ENCODE measurements at places on chromosomes 16 and 17.

DNA sequence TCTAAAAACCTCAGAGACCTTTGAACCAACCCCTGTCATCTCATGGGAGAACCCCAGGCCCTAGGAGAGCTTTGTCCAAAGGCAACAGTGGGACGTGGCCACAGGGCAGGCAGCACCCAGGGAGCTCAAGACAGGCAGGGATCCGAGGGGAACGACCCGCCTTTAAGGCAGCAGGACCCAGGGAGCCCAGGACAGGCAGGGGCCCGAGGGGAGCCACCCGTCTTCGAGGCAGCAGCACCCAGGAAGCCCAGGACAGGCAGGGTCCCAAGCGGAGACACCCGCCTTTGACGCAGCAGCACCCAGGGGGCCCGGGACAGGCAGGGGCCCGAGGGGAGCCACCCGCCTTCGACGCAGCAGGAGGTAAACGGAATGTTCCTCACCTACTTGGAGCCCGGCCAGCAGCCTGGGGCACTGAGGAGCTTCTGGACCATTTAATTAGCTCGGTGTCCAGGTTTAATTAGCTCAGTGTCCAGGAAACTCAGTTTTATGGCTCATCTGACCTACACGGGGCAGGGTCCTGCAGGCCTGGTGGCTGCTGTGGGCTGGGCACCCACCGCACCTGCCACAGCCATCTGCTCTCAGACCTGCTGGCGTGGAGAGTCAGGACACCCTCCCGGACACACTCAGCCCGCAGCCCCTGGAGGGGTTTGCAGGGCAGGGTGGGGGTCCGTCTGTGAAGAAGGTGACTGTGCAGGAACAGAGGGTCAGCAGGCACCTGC, 24.4 kb downstream of the PIEZO1 start:
- DNase-seq, result no peak

DNA sequence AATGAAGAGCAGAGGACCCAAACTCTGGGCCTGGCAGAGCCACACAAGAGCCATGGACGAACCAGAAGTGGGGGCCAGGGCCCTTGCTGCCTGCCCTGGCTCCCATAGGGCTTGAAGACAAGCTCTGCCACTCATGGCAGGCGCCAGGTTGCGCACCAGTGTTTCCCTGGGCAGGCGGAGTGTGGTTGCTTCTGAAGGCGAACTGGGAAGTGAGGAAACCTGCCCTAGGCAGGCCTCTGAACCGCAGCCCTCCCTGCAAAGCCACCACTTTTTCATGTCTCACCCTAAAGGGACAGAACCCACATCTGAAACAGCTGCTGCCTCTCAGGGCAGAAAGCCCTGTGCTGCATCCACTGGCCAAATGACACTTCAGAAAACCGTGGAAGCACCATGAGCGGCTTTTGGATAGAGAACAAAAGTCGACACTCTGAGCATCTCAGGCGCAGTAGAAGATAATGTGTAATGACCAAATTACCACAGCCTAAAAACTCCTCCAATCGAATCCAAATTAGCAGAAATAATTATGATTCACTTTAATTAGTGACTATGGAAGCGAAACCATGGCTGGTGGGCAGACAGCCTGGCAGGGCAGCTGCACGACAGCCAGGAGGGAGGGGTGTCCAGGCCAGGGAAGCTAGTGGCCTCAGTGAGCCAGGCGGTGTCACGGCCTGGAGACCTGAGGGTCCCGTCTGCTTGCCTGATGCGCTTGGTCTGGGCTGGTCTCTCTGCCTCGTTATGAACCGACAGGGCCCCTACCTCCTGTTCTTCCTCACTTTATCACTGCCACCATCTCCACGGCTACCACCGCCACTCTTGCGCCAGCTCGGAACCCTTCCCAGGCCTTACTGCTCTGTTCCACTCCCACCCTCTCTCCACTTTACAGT, 59.1 kb downstream of the PRMT7 start:
- DNase-seq, result peak; percentile 37

DNA sequence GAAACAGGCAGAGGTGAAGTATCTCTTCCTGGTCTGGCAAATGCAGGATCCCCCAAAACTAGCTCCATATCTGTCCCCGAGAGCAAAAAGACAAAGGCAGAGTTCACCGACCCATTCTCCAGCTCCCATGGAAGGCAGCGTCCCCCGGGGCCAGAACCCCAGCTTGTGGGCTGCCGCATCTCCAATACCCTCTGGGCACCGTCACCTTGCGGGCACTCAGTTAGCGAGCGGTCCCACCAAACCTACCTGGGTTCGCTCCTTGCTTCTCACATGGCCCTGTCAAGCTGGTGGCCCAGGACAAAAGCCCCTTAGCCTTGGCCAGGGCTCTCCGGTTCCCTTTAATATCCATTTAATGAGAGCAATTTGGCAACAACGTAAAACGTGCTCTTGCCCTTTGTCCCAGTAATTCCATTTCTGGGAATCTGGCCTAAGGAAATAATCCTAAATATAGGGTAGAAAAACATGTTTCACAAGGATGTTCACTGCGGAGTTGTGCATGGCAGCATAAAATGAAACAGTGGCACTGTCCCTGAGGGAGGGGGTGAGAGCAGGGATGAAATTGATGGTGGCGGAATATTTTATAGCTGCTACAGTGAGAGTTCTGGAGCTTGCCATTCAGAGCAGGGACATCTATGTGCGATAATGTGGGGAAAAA, 157.1 kb downstream of the CMIP start:
- DNase-seq, result no peak

GRCh38 chr17:18946536-18946935, 5.4 kb upstream of the SLC5A10 start:
- no peak for DNase-seq

DNA sequence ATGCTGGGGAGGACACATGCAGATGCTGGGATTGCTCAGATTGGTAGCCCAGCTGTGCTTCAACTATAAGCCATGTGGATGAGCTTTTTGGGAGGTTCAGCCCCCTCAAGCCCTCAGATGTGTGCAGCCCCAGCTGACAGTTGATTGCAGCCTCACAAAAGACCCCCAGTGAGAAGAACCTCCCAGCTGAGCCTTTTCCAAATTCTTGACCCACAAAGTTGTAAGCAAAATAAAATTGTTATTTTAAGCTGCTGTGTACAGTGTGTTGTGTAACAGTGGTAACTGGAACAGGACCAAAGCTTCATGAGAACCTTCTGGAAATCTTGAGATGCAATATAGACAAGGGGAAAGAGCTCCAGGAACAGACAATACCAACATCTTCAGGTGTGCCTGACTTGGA, 156.8 kb upstream of the IRX3 start:
- no peak for DNase-seq

GRCh38 chr16:88909431-88910210, 43.2 kb upstream of the PABPN1L start:
- DNase-seq, result no peak

GRCh38 chr17:48258331-48258730, 150.8 kb downstream of the SNX11 start:
- DNase-seq, result no peak

DNA sequence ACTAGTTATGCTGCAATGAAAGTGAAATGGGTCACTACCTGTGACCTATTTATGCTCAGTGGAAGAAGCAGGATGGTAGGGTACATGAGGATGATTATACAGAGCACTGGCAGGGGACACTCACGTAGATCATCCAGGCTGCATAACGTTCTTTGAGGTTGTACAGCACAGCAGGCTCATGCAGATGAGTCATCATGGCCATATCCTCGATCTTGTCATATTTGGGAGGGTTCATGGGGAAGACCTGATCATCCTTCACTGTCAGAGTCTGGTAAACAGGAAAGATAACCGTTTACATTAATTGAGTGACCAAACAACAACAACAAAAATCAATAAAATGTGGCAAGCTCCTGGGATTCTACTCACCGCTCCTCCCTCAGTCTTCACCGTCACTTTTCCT, 2.1 kb downstream of the MYH2 start:
- no peak for DNase-seq

DNA sequence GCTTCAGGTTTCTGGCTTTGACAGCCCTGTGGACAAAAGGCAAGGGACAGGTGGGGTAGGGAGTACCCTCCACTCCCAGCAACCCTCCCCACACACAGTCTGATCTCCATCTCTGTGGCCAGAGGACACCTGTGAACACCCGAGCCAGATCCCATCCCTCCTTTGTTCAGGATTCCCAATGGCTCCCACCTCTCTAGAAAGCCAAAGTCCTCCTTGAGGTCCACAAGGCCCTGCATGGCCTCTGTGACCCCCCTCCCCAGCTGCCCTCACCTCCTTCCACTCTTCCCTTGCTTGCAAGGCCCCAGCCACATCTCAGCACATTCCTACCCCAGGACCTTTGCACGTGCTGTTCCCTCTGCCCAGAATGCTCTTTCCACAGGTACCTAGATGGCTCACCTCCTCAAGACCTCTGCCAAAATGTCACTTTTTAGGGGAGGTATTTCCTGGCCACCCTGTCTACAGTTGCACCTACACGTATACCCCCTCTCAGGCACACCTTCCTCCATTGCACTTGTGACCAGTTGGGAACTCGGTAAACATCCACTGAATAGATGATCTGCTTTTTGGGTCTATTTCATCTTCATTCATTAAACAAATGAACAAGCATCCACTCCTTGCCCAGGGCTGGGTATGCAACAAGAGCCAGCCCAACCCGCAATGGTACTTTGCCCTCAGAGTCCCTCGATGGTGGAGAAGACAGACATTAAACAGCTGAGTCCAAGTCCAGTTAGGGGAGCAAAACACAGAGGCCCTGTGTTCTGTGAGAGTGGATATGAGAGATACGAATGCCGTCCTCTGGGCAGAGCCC, 107.0 kb downstream of the CRLF3 start:
- DNase-seq, result peak; percentile 14

- DNase-seq, result no peak
Measured at GRCh38 chr16:23615805-23616204, 19.7 kb upstream of the NDUFAB1 start.

DNA sequence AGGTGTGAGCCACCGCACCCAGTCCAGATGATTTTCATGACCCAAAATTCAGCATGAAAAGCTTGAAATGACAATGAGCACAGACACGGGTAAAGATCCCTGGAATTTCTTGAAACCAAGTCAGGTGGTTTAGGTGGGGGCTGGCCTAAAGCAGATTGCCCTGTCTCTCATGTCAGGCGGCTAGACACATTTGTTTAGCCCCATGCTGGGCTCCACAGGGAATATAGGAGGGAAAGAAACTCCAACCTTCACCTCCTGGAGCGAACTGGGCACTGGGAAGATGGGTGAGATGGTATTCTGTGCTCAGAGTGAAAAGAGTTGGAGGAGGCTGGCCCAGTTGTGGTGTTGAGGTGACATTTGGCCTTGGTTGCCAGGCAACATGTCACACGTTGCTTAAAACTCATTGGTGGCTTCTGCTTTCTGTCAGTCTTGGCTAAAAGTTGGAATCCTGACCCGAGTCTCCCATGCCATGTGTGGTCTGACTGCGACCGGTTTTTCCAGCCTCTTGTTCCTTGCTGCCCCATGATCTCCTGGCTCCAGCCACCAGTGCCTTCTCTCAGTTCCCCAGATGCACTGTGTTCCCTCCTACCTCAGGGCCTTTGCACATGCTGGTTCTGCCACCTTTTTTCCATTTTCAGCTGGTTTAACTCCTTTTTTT, 113.7 kb downstream of the ABCC6 start:
- no peak for DNase-seq

DNA sequence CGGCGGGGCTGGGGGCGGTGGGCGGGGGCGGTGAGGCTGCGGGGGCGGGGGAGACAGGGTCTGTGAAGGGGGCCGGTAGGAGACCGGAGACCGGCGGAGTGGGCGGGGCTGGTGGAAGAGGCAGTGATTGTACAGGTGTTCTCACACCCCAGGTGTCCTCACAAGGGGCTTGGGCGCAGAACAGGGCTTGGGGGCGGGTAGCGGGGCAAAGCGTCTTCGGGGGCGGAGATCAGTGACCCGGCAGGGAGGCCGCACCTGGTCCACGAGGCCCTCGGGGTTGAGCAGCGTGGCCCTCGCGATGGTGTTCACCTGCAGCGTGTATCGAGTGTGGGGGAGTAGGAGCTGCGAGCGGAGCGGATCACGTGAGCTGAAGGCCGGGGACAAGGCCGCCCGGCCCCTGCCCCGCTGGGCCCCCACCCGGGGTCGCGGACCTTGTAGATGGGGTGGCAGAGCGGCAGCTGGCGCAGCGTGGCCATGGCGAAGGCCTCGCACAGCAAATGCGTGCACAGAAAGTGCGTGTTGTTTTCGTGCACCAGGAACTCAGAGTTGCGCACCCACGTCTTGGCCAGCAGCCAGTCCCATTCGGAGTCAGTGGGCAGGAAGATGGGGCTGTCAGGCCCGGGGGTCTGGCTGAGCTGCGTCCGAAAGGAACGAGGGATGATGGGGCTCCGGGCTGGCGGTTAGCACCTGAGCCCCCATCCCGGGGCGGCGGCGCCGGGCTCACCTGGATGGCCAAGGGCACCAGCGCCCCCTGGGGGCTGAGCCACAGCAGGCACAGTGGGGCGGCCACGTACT, 8.5 kb downstream of the ALOXE3 start:
- DNase-seq, result peak; percentile 69

DNA sequence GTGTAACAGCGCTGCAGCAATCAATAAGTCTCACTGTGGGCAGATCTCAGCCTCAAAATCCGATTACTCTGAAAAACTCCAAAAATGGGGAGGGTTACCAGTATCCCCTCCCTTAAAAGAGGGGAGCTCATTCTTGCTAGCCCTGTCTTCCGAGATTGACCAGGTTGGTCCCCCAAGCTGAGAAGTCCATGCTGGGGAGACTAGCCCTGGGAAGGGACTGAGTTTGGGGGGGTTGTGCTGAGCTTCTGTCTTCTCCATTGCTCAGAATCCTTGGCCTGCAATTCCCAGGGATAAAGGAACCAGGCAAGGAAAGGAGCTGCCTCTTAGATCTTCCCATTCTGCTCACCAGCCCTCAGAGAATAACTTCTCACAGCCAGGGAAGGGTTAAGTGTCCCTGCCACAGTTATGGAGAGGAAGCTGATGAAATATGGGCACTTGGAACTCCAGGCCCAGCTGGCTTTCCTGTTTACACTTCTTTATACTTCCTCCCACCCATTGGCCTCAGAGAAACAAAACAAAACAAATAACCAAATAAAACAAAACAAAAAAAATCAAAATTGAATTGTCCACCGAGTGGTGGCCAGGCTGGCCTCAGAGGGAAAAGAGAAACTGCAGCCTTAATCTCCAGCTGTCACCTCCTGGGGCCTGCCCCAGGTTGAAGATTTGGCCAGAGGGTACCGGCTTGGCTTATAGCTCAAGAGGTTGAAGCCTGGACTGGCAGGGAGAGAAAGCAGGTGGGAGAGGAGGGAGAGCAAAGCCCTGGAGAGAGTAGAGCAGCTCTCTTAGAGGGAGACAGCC, 2.6 kb downstream of the HOXB3 start:
- no peak for DNase-seq

DNA sequence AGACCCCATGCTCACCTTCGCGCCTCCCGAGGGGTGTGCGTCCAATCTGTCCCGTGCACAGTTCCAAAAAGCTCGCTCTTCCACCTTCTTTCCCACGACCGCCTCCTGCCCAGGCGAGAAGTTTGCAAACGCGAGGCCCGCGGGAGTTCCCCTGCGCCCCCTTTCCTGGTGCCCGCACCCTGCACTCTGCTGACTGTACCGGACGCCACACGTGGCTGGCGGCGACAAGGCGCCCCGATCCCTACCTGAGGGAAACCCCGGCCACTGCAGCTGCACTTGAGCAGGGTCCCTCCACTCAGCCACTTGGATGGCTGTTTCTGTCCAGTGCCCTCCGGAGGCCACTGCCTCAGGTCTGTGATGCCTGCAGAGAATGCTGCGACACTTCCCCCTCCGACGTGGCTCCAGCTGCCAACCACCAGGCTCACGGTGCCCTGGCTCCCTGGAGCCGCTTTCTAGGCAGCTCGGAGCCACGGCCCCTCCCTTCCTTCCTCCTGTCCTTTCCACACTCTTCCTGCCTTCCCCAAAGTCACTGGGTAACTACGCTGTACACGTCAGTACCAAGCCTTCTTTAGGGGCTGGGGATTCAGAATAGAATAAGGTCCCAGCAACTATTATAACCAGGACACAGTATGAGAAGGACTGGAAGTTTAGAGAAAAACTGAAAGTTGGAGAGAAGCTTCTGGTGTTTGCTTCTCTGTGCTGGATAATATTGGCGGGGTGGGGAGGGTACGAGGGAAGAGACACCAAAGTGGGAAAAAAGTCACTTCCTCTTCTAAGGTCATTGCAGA, at the start of gene MLKL:
MLKL (minus strand) TSS at position 425 of the 788 bp plus-strand sequence. CDS start 5,105 bp downstream, outside the sequence.
- peak; percentile 79 for DNase-seq

Measured in right lobe of liver (tissue), 6 donors.